ENCODE measurements at places on chromosomes 2 and 18.

GRCh38 chr2:120977582-120978358 is 242.1 kb downstream of the GLI2 start:
- no peaks in the 10 kb centered on the region for H3K36me3 ChIP-seq
- no peak for DNase-seq
- H3K4me1 ChIP-seq: no peaks in the 10 kb centered on the region
- H3K4me3 ChIP-seq: no peak overlapping the region
- no peaks in the 10 kb centered on the region for H3K27me3 ChIP-seq

GRCh38 chr2:241129086-241129871 is 20.0 kb downstream of the PASK start:
- no peak overlapping the region for H3K4me3 ChIP-seq
- no peak for DNase-seq
- no peaks in the 10 kb centered on the region for H3K27me3 ChIP-seq
- no peaks in the 10 kb centered on the region for H3K4me1 ChIP-seq
- H3K36me3 ChIP-seq: no peaks in the 10 kb centered on the region

- H3K36me3 ChIP-seq: peaks cover 22% of the 10 kb centered on the region
- H3K4me1 ChIP-seq: no peaks in the 10 kb centered on the region
- H3K27ac ChIP-seq: no peak overlapping the region
- no peak for DNase-seq
These were observed 11.4 kb downstream of the PLEKHA3 start for GRCh38 chr2:178491612-178492011.

GRCh38 chr2:134346141-134346540 is 92.3 kb downstream of the MGAT5 start:
- DNase-seq: no peak
- H3K4me1 ChIP-seq: no peaks in the 10 kb centered on the region
- H3K36me3 ChIP-seq: peaks cover 3% of the 10 kb centered on the region
- H3K4me3 ChIP-seq: no peak overlapping the region

GRCh38 chr2:18299423-18300212 is 260.8 kb downstream of the RDH14 start:
- peaks cover 4% of the 10 kb centered on the region for H3K4me1 ChIP-seq
- no peaks in the 10 kb centered on the region for H3K27me3 ChIP-seq
- DNase-seq: no peak
- no peaks in the 10 kb centered on the region for H3K36me3 ChIP-seq
- no peak overlapping the region for H3K4me3 ChIP-seq

- no peaks in the 10 kb centered on the region for H3K36me3 ChIP-seq
- no peak overlapping the region for H3K4me3 ChIP-seq
- no peaks in the 10 kb centered on the region for H3K4me1 ChIP-seq
- H3K27me3 ChIP-seq: no peaks in the 10 kb centered on the region
These were observed 50.8 kb downstream of the NCK2 start for GRCh38 chr2:105795575-105795934.

GRCh38 chr2:240455647-240456446 is 20.4 kb downstream of the GPC1 start:
- H3K4me3 ChIP-seq: no peak overlapping the region
- no peak overlapping the region for H3K27ac ChIP-seq
- no peak for DNase-seq
- no peaks in the 10 kb centered on the region for H3K36me3 ChIP-seq
- H3K27me3 ChIP-seq: no peaks in the 10 kb centered on the region

- no peak overlapping the region for H3K4me3 ChIP-seq
- no peak overlapping the region for H3K27ac ChIP-seq
- no peaks in the 10 kb centered on the region for H3K27me3 ChIP-seq
These were observed 671.1 kb downstream of the RNF144A start for GRCh38 chr2:7588295-7588694.

DNA sequence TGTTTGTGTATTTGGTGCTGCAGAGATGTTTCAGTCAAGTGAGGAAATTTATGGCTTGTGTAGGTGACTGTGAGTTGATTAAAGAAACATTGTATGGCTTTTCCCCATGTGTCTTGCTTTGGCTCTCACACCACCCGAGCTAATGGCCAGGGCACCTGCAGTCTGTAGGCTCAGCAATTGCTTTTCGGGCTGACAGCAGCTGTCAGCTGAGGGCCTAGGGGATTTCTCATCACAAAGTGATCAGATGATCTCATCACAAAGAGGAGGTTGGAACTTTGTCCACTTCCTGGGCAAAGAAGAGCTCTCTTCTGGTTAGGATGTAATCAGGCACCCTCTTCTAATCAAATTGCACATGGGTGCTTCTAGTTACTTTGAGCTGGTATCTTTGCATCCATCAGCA is 632.2 kb downstream of the SLC4A3 start:
- no peak overlapping the region for H3K4me3 ChIP-seq
- H3K4me1 ChIP-seq: no peaks in the 10 kb centered on the region
- DNase-seq: no peak
- no peak overlapping the region for H3K27ac ChIP-seq
- no peaks in the 10 kb centered on the region for H3K27me3 ChIP-seq
- H3K36me3 ChIP-seq: no peaks in the 10 kb centered on the region

GRCh38 chr18:55318951-55319441 is 269.0 kb downstream of the TCF4 start:
- H3K27me3 ChIP-seq: no peaks in the 10 kb centered on the region
- H3K36me3 ChIP-seq: no peaks in the 10 kb centered on the region
- no peak overlapping the region for H3K27ac ChIP-seq
- H3K4me1 ChIP-seq: no peaks in the 10 kb centered on the region
- DNase-seq: no peak

GRCh38 chr18:21826196-21826595 is 85.6 kb downstream of the MIB1 start:
- H3K4me3 ChIP-seq: no peak overlapping the region
- peaks cover 10% of the 10 kb centered on the region for H3K4me1 ChIP-seq
- H3K27me3 ChIP-seq: no peaks in the 10 kb centered on the region
- no peak for DNase-seq

DNA sequence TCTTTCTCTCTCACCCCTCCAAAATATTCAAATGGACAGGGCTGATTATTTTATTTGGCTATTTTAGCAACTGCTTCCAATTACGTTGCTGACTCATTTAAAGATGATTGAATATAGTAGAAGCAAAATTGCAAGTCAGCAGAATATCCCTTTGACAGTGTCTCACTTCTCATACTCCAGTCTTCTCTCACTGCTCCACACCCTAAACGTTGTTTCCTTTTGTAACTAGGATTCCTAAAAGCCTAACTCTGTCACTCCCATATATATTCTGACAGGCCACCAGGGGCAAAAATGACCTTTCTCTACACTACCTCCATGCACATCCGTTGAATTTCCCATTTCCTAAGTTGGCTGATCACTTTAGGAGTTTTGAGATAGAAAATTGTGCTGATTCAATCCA is 351.1 kb downstream of the RND3 start:
- H3K4me3 ChIP-seq: no peak overlapping the region
- no peaks in the 10 kb centered on the region for H3K27me3 ChIP-seq
- no peak overlapping the region for H3K27ac ChIP-seq
- H3K36me3 ChIP-seq: no peaks in the 10 kb centered on the region
